ENCODE measurements at places on chromosomes 16 and 17. TPM values are rescaled to one million over a fixed set of nuclear protein-coding genes. Genes with fewer than 3 reads are reported as not detected.

GRCh38 chr17:82439194-82439828 lies 11.2 kb downstream of the CYBC1 start:
- ATAC-seq, result no peak

AGRP gene
- not detected for total RNA-seq

GRCh38 chr16:50708373-50709060 lies 15.1 kb downstream of the NOD2 start:
- no peak for ATAC-seq

GRCh38 chr16:62548095-62548494 lies 511.9 kb upstream of the CDH8 start:
- ATAC-seq, result no peak

DHRS7C gene
- total RNA-seq, result not detected

GRCh38 chr16:58249388-58249779 lies 45.4 kb downstream of the PRSS54 start:
- no peak for ATAC-seq

DNA sequence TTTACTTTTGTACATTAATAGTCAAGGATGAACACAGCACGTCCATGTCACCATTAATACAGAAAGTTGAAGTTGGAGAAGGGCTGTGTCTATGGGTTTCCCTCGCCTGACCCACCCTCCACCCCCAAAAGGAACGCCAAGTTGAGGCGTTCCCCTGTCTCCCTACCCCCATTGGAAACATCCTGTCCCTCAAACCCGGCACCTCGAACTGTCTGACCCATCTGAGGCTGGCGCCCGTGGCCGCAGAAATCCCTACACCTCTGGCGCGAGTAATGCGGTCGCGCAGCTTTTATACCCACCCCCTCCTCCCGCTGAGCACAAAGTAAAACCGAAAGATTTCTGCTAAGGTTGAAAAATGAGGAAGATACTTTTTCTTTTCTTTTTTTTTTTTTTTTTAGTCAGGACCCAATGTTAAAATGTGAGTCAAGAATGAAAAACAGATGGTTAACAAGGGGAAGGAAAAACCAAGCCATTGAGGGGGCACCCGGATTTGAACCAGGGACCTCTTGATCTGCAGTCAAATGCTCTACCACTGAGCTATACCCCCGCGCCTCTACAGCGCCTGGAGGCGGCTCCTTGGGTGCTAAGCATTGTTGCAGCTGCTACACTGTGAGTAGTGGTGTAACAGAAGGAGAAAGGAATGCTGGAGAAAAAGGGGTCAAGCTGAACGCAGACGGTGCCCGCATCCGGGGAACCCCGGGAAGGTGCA lies 887 bp upstream of the LASP1 start:
- peak; percentile 81 for ATAC-seq
